ENCODE measurements at places on chromosomes 12 and 14. TPM values are rescaled to one million over a fixed set of nuclear protein-coding genes. Genes with fewer than 3 reads are reported as not detected.
A peak's percentile ranks its signal among the peaks of the same experiment; 100 is the strongest.

DNA sequence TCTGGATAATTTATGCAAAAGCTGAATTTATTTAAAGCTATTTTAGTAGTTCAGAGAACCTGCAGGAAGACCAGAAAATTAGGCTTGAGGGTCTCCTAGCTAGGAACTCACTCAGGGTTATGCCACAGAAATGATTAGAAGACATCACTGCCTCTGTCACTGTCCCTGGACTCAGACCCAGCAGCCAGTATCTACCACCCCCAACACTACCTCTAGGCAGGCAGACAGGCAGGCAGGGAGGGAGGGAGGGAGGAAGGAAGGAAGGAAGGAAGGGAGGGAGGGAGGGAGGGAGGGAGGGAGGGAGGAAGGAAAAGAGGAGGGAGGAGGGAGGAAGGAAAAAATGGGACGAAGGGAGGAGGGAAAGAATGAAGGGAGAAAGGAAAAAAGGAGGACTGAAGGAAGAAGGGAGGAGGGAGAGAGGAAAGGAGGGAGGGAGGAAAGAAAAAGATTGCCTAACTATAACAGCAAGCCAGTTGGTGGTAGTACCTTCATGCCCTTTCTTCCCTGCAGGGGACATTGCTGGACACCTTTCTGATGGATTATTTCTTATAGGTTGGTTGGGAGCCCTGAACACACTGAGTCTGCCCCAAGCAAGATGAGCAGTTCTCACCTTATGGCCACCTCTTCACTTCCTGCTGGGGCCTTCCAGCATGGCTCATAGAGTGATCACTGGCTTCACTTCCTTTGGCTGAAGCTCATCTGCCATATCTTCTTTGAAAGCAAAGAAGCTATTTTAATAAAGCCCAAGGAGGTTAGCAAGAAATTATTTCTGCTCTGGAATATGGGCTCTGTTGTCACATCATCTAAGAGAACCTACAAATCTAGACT lies 49.7 kb downstream of the KICS2 start:
- H3K27me3 ChIP-seq: no peaks in the 10 kb centered on the region
- H3K36me3 ChIP-seq: no peaks in the 10 kb centered on the region
- no peak for DNase-seq

DNA sequence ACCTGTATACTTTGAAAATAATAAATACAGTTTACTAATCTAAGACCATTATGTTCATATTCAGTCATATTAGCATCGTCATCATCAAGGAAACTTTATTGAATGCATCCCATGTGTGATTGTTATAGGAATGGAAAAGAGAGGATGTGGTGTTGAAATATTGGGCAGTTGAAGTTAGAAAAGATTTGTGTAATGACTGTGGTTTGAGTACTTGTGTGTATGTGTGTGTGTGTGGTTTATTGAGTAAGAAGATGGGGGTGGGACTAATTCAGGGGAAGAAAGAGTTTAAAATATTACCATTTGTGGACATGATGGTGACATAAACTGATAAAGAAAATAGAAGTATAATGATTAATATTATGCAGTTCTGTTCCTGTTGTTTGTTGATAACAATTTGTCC lies 238.7 kb upstream of the SEL1L start:
- no peak overlapping the region for H3K4me3 ChIP-seq
- no peak overlapping the region for H3K27ac ChIP-seq
- no peaks in the 10 kb centered on the region for H3K36me3 ChIP-seq

- H3K27ac ChIP-seq: no peak overlapping the region
These were observed 305.2 kb upstream of the FOXG1 start for GRCh38 chr14:28461389-28461788.

DNA sequence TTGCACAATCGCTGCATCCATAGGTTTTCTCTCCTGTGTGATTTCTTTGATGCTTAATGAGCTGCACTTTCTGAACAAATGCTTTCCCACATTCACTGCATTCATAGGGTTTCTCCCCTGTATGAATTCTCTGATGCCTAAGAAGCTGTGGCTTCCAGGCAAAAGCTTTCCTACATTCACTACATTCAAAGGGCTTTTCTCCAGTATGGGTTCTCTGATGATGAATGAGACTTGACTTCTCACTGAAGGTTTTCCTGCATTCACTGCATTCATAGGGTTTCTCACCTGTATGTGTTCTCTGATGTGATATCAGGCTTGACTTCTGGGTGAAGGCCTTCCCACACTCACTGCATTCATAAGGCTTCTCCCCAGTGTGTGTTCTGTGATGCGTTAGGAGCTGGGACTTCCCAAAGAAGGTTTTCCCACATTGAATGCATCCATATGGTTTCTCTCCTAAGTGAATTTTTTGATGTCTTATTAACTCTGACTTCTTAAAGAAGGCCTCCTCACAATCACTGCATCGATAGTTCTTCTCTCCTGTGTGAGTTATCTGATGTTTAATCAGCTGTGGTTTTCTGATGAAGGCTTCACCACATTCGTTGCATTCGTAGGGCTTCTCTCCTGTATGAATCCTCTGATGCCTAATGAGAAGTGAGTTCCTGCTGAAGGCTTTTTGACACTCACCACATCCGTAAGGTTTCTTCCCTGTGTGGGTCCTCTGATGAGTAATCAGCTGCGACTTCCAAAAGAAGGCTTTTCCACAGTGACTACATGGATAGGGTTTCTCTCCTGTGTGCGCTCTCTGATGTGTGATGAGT lies 30.3 kb downstream of the ZNF605 start:
- H3K27ac ChIP-seq: peak overlapping the region; percentile 65
- no peaks in the 10 kb centered on the region for H3K27me3 ChIP-seq
- no peak for DNase-seq
- peaks cover 27% of the 10 kb centered on the region for H3K36me3 ChIP-seq
- no peak overlapping the region for H3K4me3 ChIP-seq

DGKA gene
- total RNA-seq: 50.3 TPM

GRCh38 chr12:89476904-89477595 lies 47.5 kb downstream of the GALNT4 start:
- no peak overlapping the region for H3K27ac ChIP-seq
- no peak for DNase-seq
- H3K4me1 ChIP-seq: peaks cover 30% of the 10 kb centered on the region
- no peaks in the 10 kb centered on the region for H3K27me3 ChIP-seq
- no peaks in the 10 kb centered on the region for H3K36me3 ChIP-seq
- no peak overlapping the region for H3K4me3 ChIP-seq

DNA sequence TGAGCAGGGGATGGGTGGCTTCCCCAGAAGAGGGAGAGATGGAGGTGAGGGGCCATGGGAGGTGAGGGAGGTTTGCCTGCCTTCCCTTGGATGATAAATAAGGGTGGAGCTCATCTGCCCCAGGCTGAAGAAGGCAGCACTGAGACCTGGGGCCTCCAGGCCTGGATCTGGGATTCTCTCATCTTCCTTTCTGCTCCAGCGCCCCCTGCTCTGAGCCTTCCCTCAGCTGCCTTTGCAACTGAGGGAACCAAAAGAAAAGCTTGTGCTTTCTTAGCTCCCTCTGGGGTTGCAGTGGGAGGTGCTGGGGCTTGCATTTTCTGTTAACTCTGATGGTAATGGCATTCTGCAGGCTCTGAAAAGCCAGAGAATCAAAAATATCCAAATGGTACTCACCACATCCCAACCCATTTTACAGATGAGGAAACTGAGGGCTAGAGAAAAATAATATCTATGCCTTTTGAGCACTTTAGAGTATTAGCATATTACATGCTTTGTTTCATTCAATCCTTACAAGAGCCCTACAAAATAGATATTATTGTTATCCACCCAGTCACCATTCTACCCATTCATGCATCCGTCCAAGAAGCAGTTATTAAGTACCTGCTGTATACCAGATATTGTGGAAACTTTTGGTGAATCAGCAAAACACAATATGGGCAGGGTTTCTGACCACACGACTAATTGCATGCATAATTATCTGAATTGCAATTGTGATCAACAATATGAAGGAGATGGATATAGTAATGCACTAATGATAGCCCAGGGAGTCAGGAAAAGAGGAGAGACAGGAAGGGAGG lies 102.2 kb downstream of the WSCD2 start:
- H3K36me3 ChIP-seq: no peaks in the 10 kb centered on the region
- H3K27ac ChIP-seq: no peak overlapping the region
- H3K4me3 ChIP-seq: no peak overlapping the region
- DNase-seq: no peak
- H3K27me3 ChIP-seq: peaks cover 55% of the 10 kb centered on the region

- no peak overlapping the region for H3K27ac ChIP-seq
- peaks cover 5% of the 10 kb centered on the region for H3K4me1 ChIP-seq
- DNase-seq: peak; percentile 35
- H3K36me3 ChIP-seq: no peaks in the 10 kb centered on the region
- H3K27me3 ChIP-seq: no peaks in the 10 kb centered on the region
These were observed 43.8 kb downstream of the CCNK start for GRCh38 chr14:99524804-99525698.

All from Calu3 (cell line).